ENCODE measurements at places on chromosomes 3 and 15.

DNA sequence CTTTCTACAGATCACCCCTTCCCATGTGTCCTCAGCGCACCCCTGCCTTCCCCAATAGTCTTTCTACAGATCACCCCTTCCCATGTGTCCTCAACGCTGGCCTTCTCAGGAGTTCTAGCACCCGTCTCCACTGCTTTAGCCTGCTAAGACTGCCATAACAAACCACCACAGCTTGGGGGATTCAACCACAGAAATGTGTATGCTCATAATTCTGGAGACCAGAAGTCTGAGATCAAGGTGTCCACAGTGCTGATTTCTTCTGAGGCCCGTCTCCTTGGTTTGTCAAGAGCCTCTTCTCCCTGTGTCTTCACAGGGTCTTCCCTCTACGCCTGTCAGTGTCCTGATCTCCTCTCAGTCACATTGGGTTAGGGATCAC is 68.1 kb upstream of the CGNL1 start:
- DNase-seq = no peak

- no peak for DNase-seq
Observed at GRCh38 chr3:174170248-174170647, 688.9 kb upstream of the NAALADL2 start.

DNA sequence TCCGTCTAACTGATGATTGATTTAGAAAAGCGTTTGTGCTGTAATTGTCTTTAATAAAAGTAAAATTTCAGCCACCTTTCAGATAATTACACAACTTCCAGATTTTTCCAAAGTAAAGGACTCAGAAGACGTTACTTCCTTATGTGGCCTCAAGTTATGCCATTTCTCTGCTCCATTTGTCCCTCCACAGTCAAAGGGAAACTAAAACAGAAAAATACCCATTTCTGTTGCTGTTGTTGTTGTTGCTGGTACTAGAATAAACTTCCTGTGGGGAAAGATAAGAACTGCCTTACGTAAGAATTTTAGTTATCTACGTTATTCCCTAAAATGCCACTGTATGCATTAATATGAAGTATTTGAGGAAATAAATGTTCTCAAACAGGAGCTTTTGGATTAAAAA is 153.9 kb downstream of the P3H2 start:
- DNase-seq = no peak

- DNase-seq = no peak
Observed at GRCh38 chr15:99850517-99850916, 117.3 kb upstream of the LYSMD4 start.

DNA sequence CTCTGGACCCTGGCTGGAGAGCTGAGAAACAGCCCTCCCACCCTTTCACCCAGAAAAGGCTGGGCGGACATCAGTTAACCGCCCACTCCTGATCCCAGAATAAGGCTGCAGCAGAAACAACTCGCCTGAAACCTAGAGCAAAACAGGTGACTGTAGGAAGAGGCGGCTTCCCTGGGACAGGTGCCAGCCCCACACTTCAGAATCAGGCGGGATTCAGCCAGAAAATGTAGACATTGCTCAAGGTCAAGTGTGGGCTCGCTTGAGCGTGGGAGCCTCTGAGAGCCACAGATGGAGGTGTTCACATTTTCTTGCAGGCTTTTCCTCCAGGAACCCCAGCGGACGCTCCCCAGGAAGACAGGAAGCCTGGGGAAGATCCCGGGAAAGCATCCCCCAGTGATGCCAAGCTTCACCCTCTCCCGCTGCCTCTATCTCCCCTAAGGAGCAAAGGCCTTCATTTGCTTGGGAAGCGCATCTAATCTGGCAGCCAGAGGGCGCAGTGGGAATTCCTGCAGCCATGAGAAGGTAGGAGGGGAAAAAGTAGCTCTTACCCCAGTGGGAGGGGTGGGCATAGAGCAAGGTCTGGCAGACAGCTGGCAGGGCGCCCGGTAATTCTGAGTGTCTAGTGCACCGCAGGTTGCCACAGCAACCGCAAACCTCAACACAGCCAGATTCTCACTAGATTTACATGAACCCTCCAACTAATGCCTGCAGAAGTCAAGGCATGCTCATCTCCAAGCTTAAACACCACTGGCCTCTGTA is 77.7 kb downstream of the OCA2 start:
- no peak for DNase-seq

- DNase-seq = no peak
Observed at GRCh38 chr3:67018789-67019526, 20.9 kb downstream of the KBTBD8 start.

DNA sequence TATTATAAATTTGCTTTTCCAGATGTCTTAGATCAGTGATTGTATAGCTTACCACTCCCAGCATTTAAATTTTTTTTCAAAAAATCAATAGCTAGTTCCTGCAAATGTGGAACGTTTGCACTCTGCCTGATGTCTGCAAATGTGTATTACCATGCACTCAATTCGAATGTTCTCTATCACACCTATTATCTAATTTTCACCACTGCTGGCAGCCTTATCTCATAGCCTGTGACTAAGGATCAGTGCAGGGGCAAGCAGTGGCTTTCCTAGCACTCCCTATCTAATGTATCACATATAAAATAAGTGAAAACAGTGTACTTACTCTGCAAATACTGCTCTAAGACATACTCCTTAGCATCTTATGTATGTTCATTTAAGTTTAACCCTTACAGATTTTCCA is 196.3 kb upstream of the PLSCR5 start:
- DNase-seq = no peak

DNA sequence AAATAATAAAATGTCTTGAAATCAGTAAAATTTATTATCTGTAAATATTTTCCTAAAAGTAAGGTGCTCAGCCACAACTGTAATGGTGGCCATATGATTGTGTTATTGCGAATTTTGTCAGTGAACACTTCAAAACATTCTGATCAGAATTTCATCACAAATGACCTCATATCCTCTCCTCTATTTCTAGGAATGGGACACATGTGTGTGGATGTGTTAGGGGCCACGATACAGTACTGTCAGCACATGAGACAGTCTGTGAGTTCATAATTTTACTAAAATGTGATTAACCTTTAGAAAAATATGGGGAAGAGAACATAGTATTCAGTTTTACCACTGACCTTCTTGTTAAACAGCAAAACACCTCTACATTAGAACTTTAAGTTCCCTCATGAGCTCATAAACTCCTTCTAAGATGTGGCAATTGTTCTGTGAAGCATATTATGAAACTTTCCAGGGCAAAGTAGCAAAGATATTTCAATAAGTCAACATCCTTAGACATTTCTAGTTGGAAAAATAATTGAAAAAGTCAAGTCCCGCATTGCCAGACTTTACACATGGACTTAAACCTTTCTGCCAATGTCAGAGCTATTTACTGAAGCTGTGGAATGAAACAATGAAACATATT is 158.2 kb upstream of the ABI3BP start:
- no peak for DNase-seq

DNA sequence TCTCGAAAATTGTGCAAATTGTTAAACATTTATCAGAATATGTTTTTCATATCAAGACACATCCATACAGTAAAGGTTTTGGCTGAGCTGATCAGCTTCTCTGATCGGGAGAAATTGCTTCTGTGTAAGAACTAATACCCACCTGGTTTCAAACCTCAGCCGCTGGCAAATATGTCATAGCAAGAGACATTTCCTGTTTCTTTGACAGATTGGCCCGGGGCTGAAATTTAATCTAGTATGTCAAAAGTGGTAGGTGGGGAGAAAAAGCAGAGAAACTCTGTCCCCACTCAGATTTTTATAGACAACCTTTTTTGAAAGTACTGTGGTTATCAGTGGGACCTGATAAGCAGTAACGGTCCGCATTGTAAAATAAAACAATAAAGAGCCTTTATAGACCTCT is 88.8 kb upstream of the SLC24A5 start:
- DNase-seq = no peak

DNA sequence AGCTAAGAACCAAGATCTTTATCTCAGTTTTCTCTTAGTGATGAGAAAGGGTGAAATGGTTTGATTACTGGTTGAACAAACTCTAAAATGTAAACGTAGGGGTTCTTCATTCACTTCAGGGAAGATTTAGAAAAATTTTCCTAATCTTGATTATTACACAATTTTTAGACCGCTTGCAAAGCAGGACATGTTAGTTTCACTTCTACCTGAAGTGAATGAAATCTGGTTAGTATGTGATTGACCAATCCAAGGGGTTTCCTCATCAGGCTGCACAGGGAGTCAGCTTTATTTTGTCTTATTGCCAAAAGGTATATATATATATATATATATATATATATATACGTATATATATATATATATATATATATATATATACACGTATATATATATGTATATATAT is 740.4 kb downstream of the TUSC7 start:
- DNase-seq = no peak
